A673 (cell line): ENCODE measurements at places on chromosomes 6 and 20. TPM values are rescaled to one million over a fixed set of nuclear protein-coding genes. Genes with fewer than 3 reads are reported as not detected.

BPIFB2 gene
- not detected in 2 replicates for total RNA-seq

ZNF311 gene
- total RNA-seq: 0.84 and 0.92 TPM in 2 replicates

LINC00237 gene
- total RNA-seq: not detected in 2 replicates

HRH3 gene
- 0.22 TPM in 1 of 2 replicates, not detected in the other for total RNA-seq

MEI4 gene
- total RNA-seq: not detected in 2 replicates

NCOA3 gene
- total RNA-seq: 26.2 and 26.8 TPM in 2 replicates

RIPOR3 gene
- total RNA-seq: 19.1 and 21.6 TPM in 2 replicates

PPP1R3G gene
- 0.24 and 0.81 TPM in 2 replicates for total RNA-seq
